ENCODE measurements at places on chromosomes 3 and 15.

GRCh38 chr15:41544650-41545015 lies 576 bp upstream of the RPAP1 start:
- no peak for DNase-seq

GRCh38 chr15:45810201-45810600 lies 175.4 kb downstream of the SQOR start:
- DNase-seq = no peak

DNA sequence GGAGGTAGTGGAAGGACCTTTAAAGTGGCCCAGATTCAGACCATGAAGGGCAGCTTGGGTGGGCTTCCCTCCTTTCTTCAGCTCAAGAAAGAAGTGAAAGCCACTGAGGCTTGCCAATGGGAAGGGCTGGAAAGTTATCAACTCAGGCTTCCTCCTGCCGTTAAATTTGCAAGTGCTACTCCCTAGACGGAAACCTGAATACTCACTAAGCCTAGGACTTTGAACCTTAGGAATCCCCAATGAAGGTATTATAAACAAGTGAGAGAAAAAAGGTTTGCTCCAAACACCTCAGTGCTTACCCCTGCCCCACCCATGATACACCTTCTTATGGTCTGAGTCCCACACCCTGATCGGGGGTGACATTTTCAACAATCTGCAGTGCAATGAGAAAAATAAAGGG lies 396.4 kb downstream of the SHQ1 start:
- DNase-seq = no peak

- no peak for DNase-seq
Measured at GRCh38 chr3:7241584-7242302, 380.8 kb downstream of the GRM7 start.

DNA sequence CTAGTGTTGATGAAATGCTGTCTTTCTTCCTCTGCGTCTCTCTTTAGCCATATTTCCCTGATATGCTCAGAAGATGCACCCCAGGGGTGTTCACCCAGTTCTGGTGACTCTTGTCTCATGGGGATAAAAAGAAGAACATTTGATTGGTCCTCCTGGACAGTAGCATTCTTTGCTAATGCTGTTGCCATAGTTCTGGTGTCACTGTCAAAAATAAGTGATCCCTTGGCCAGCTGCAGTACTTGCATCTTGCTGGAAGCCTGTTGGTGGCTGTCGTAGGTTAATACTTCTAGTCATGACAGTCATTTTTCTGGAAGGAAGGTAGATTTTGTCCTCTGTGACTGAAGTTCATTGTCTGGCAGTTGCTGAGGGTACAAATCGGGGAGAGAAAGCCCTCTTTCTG lies 124.5 kb downstream of the UNC13C start:
- DNase-seq = no peak
